ENCODE measurements at places on chromosomes 7 and 10.

DNA sequence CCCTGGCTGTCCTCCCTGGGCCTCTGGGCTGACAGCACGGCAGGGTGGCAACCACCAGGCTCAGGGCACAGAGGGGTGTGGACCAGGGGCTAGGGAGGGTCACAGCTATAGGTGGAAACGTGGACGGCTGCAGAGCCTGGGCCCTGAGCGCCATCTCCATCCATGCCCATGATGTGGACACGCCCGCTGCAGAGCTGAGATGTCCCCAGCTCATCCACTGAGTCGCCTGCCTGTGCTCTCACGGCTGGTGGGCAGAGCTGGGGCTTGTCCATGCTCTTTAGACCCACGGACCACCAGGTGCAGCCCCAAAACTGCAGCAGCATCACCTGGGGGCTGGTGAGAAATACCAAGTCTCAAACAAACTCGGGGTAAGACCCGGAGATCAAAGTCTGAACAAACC lies 16.1 kb downstream of the TECPR1 start:
- no peak for DNase-seq

DNA sequence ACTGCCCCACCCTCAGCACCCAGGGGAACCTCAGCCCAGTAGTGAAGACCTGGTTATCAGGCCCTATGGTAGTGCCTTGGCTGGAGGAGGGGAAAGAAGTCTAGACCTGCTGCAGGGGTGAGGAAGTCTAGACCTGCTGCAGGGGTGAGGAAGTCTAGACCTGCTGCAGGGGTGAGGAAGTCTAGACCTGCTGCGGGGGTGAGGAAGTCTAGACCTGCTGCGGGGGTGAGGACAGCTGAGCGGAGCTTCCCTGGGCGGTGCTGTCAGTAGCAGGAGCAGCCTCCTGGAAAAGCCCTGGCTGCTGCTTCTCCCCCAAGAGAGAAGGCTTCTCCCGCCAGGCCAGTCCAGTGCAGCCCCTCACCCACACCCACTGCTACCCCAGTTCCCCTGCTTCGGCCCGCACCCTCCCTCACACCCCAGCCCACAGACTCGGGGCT lies 6.3 kb downstream of the NOS3 start:
- DNase-seq: no peak

GRCh38 chr7:128948312-128948973 lies 10.7 kb downstream of the IRF5 start:
- DNase-seq: no peak

DNA sequence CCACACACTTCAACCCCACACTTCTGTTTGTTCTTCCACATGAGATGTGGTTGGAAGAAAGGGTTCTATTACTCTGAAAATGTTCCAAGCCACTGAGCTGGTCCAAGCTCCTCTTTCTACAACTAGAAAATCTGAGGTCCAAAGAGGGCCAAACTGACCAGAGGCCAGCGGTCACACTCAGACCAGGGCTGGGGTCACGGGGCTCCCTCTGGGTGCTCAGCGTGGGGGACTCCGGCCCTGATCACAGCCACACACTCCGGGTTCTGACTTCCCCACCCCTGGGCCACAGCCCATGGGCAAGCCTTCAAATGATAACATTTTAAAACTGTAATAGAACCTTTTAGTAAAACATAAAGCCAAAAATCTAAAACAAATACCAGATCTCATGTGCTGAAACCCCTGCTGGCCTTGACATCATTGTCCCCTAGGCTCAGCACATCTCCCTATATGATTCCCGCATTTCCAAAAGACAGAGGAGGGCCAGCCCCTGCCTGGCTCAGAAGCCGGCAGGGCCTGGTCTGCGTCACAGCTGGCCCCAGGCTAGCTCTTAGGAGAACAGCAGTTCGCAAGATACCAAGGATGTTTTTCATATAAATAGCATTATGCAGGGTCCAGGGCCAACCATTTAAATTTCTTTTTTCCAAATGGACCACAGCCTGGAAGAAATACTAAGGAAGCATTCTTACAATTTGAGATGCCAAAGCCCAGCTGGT lies 3.3 kb downstream of the CRYGN start:
- no peak for DNase-seq

DNA sequence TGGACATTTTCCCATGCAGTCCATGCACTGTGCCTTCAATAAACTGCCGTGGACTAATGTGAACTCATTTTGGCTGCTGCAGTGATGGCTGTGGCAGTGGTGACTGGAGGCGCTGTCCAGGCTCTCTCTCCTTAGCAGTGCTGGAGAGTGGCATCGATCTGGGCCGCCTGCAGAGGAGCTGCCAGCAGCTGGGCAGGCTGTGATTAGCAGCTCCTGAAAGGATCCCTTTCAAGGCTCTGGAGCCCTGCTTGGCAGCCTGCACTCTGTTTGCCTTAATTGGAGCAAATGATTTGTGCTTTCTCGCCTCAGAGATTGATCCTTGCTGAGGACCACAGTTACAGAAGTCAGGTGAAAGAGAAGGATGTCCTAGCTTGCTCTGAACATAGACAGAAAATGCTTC lies 130.1 kb upstream of the VWC2 start:
- DNase-seq: no peak

DNA sequence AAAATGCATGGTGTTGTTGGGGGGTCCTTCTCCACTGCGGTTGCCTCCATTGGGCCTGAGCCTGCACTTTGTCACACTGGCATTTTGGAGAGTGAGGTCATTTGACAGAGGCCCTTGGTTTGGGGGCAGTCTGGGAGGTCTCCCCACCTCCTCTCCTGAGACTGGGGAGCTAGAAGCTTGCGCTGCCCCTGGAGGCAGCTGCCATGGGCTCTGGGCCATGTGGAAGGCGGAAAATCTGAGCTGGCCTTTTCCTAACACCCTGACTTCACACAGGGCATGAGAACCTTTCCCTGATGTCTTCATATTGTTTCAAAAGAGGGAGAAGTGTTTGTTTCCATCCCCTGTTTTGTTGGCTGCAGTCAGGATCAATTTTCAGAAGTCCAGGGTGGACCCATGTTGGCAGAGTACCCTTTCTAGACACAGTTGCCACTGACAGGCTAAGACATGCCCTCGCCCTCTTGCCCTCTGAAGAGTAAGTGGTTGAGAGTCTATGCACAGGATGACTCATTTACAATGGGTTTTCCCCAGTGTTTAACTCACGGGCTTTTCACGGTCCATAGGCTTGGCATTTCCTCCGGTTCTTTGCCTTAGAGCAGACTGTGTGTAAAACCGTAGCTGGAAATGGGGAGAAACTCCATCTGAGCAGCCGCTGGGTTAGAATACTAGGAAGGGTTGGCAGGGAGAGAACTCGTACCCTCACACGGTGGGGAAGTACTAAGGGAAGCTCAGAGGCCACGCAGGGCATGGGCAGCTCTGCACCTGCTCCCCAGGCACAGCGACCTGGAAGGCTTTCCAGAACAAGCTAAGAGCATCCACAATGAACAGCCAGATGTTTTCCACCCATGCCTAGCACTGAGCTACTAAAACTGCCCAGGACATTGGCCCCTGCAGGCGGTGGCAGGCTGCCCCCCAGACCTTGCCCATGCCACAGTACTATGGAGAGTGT lies 655.0 kb downstream of the SDK1 start:
- DNase-seq: no peak

DNA sequence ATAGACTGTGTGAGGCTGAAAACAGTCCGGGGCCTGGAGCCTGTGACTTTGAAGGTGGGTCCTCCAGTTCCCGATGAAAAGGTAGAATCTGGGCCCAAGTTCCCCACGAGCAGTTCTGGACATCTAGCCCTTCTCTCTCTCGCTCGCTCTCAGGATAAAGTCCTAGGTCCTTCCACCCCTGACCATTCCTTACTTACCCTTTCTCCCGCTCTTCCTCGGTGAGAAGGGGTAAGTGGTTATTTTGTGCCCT lies 713 bp downstream of the IMMP2L start:
- DNase-seq: no peak

DNA sequence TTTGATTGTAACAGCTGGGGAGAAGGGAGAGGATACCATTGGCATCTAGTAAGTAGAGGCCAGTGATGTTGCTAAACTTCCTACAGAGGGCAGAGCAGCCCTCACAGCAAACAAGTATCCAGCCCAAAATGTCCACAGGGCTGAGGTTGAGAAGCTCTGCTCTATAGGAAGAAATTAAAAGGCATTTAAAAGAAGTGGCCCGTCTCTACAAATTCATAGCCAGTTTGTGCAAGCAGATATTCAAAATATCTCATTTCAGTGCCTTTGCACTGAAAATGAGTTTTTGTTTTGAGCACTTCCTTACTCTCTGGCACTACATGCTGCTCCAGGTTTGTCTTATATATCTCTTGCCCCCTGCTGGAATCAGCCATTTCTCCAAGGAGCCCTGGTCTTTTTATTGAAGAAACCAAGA lies 330.0 kb downstream of the BBS9 start:
- DNase-seq: no peak

DNA sequence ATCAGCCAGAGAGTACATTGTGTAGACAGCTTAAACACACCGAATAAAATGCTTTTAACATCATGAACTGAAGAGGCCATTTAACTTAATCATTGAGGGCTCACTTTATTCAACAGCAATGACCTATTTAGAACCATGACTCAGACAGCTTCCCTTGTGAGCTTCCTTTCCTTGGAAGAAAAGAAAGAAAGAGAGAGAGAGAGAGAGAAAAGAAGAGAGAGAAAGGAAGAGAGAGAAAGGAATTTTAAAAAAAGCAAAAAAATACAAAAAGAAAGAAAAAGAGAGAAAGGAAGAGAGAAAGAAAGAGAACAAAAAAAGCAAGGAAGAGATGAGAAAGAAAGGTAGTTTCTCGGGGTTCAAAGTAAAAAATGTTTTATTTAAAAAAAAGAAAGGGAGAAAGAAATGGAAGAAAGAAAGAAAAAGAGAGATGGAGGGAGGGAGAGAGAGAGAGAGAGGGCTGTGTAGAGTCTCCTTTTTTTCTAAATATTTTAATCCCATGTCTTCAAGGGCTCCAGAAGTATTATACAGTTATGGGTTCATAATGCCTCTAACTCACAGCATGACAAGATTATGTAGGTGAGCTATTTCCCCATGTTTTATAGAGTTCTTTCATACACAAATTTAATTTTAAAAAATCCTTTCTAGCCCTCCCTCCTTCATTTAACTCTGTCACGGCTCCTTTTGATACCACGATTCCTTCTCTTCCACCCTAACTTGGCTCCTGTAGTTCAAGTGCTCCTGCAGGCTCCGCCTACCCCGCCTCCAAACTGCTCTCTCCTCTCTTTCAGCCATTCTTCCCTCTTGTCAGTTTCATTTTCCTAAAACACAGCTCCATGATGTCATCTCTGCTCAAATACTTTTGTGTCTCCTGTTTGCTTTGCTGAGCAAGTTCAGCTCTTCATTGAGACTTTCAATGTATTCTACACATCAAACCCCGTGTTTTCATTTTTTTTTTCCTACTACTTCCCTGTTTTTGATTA lies 85.5 kb downstream of the PRTFDC1 start:
- DNase-seq: no peak

DNA sequence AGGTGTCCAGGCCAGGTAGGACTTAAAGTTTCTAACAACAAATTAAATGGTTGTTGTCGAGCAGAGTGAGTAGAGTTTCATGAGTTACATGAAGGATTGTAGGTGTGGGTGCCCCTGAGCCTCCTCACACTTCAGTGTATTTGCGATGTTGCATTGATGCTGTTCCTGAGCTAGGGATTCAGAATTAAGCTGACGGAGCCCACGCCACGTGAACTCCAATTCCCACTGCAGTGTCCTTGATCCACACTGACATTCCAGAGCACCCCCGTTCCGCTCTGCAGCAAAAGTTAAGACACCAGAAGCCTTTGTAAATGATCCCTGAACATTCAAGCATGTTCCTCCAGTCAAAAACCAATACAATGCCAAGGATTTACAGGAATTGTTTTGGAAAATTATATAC lies 78.8 kb upstream of the SEC61G start:
- DNase-seq: no peak

DNA sequence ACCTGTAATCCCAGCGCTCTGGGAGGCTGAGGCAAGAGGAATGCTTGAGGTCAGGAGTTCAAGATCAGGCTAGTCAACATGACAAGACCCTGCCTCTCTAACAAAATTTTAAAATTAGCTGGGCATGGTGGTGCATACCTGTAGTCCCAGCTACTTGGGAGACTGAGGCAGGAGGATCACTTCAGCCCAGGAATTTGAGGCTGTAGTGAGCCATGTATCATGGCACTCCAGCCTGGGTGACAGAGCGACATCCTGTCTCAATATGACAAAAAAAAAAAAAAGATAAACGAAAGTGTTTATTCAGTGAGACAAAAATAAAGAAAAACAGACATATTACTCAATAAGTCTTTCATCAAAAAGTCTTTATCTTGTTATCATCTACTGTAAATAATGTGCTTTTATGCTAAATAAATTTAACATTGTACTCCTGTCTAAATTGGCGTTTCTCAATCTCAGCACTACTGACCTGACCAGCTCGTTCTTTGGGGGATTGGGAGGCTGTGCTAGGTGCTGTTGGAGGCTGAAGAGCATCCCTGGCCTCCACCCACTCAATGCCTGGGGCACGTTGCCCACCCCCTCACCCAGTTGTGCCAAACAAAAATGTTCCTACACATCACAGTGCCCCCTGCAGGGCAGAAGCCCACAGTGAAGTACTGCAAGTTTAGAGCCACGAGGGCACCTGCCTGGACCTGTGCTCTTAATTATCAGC lies 57.7 kb downstream of the NCAPG2 start:
- no peak for DNase-seq

- DNase-seq: no peak
Measured at GRCh38 chr10:114256822-114257221, 17.8 kb downstream of the VWA2 start.

GRCh38 chr10:122126763-122127659 lies 138.0 kb downstream of the TACC2 start:
- DNase-seq: no peak

- DNase-seq: no peak
Measured at GRCh38 chr7:5457245-5457735, 33.7 kb upstream of the TNRC18 start.

- DNase-seq: no peak
Measured at GRCh38 chr7:142908290-142908689, 22.7 kb upstream of the TRPV6 start.

DNA sequence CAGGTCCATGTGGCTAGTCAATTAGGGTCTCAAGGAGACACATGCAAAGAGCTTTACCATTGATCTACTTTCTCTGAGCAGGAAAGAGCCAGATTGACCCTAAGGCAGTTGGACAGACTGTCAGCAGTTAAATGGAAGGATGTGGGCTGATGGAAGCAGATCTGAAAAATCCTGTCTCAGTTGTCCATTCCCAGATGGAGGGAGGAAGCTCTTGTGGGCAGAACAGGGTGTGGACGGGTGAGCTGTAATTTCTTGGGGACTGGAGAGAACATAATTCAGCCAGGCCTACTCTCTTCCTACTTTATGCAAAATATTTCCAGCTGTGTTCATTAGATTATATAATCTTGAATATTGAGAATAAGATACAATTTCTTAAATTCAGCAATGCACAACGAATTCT lies 163.6 kb downstream of the GNAT3 start:
- DNase-seq: no peak

DNA sequence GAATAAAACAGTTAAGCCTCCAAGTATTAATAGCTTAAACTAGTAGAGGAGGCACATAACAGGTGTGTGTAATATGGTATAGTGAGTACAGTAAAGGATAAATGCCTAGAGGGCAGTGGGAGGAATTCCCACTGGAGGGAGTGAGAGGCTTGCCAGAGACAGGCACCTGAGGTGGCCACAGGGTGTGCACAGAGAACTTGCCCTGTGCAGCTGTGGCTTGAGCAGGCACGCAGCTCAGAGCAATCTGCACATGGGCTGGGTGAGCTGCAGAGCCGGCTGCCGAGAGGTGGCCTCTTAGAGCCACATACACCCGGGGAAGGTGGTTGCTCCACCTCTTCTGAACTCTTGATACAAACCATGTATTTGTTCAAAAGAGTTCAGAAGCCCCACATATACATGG lies 237.1 kb downstream of the COBL start:
- no peak for DNase-seq

Data from stimulated activated CD4-positive, alpha-beta T cell treated with anti-CD3 and anti-CD28 coated beads, Interleukin-1b, Interleukin-23, amount 100 ng/mL, for 24 hours (primary cell).